ENCODE measurements at places on chromosomes 12 and 14.

- DNase-seq = no peak
Observed at GRCh38 chr12:75635606-75636444, 124.4 kb upstream of the KRR1 start.

DNA sequence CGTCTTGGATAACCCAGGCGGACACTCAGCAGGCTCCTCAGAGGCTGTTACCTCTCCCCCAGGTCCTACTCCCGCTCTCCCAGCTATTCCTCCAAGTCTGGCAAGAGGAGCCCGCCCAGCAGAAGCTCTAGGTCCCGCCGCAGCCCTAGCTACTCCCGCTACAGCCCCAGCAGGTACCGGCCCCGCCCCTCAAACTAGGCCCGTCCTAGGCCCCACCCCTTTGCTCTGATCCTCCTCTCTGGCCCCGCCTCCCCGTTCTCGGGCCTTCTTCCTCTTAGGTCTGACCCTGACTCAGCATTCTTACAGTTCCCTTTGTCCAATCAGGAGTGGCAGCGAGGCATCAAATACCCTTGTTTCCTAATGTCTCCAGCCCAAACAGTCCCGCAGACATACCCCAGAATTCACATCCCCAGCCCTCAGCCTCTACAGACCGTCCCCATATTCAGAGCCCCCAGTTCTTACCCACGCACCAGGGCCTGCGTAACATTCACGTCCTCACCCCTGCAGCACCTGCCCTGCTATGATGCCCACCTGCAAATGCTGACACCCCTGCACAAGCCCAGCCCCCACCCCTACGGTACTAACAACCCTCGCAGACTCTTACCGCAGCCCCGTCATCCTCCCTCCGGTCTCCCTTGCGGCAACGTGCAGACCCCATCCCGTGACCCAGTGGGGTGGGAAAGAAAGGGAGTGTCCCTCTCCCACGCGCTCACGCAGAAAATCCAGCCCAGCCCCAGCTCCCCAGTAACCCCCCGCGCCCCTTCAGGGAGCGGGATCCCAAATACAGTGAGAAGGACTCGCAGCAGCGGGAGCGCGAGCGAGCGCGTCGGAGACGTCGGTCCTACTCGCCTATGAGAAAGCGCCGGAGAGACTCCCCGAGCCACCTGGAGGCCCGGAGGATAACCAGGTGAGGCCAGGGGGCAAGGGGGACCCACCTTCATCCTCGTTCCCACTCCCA lies 25.0 kb upstream of the HSPB8 start:
- DNase-seq = no peak

- DNase-seq = no peak
Observed at GRCh38 chr14:54490445-54491175, 1.8 kb upstream of the GMFB start.

DNA sequence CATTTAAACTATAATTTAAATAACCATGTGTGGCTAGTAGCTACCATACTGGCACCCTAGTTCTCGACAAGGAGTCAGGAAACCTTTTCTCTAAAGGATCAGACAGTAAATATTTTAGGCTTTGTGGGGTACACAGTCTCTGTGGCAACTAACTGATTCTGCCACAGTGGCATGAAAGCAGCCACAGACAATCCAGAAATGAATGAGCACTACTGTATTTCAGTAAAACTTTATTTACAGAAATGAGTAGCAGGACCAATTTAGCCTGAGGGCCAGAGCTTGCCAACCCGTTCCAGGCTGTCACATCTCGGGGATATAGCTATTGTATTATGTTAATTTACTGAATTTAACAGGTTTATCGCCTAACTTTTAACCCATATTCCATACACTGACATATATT lies 278.7 kb downstream of the ITPR2 start:
- no peak for DNase-seq

GRCh38 chr12:64058541-64059265 lies 163.4 kb downstream of the KICS2 start:
- DNase-seq = no peak

DNA sequence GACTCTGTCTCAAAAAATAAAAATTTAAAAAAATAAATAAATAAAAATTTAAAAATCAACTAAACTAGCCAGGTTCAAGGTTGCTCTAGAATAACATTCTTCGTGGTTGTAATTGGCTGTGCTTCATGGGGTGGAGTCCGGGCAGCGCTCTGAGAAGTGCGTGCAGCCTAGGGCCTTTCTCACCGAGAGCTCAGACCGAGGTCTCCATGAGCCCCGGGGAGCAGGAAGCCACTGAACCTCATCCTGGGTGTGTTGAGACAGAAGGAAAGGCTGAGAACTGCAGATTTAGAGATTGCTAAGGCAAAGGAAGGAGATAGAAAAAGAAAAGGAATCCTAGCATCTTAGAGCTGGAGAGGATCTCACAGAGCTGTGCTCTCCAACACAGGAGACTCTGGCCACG lies 14.7 kb downstream of the P2RX4 start:
- DNase-seq = no peak

- no peak for DNase-seq
Observed at GRCh38 chr14:35539969-35540368, 6.0 kb downstream of the INSM2 start.

DNA sequence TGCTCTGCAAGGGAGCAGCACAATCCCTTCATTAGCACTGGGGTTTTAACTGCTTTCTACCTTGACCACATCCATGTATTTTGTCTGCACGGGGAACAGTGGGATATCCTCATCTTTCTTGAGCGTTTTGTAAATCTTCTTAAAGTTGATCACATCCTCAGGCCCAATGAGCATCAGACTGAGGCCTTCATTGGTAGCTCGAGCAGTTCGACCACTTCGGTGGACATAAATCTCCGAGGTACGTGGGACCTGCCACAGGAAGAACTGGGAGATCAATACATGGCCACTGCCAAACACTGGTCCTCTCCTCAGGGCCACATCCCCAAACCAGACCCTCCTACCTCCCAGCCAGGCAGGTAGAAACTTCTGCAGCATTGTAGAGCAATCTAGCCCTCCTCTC lies 26.1 kb downstream of the DDX24 start:
- DNase-seq = no peak

DNA sequence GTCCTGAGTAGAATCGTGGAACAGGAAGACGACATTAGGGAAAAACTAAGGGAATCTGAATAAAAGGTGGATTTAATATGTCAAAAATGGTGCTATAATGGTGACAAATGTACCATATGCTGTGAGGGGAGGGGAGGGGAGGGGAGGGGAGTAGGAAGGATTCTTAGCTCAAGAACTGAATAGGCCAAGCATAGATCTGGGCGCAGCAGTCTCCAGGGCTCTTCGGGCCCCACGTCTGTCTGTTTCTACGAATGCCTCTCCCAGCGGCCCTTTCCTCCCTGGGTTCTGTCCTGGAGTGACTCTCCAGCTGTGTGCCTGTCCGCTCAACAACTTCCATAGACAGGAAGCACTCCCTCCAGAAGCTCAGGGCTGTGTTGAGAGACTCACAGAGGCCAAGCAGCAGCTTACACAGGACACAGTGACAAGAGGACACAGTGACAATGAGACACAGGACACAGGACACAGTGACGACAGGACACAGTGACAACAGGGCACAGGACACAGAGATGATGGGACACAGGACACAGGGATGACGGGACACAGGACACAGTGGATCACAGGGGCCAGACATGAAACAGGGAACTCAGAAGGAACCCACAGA lies 42.4 kb upstream of the PPP2R5C start:
- no peak for DNase-seq

DNA sequence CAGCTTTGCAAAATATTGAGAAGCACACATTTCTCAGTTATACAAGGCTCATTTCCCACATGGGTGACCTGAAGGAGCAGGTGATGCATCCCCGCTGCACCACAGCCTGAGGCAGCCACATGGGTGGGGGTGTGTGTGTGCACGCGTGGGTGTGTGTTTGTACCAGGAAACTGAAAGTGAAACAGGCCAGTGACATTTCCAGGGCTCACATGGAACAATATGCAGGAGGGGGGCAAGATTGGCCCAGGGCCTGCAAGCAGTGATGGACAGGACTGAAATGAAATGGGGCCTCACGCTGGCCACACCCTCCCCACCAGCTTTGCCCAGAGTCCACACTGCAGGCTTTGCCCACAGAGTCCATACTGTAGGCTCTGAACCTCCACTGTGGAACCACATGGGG lies 154.2 kb upstream of the PARP11 start:
- no peak for DNase-seq

- DNase-seq = no peak
Observed at GRCh38 chr12:55673638-55674037, 34.1 kb downstream of the ITGA7 start.

DNA sequence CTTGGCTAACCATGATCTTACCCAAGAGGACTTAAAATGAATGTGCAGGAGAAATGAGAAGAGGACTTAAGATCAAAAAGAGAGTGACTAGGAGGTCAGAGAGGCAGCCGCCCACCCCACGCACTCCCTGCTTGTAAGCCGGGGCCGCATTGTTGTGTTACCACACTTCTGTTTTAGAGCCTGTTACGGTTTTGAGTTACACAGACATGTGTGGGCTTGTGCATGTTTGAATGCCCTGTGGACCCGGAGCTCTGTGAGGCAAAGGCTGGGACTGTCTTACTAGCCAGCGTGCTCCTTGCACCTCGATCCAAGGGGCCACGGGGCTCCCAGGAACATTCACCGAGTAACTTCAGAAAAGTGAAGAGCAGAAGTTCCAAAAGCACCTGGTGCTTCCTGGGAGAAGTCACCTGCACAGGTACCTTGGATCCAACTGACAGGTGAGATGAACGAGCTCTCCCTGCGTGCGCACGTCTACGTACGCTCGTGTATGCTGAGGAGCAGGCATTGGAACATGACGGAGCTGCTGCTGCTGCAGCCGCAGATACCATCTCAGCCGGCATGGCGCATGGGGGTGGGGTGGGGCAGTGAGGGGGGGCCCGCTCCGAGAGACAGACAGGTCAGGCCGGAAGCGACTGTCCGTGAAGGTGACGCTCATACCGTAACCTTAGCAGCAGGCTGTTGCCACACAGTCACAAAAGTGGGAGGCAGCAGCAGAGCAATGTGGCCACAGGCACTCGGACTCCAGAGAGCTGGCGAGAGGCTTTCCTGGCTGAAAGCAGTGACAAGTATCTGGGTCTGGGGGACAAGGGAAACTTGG lies 23.7 kb downstream of the SFSWAP start:
- DNase-seq = no peak

- no peak for DNase-seq
Observed at GRCh38 chr12:92593734-92594402, 108.9 kb upstream of the PLEKHG7 start.
